ENCODE measurements at places on chromosomes 5 and 9.

GRCh38 chr9:35673132-35674024 lies at the start of gene CA9:
Gene CA9 (plus strand): TSS chr9:35673928. CDS start chr9:35673960, 32 bp downstream.
- DNase-seq = no peak

GRCh38 chr9:133090187-133090586 lies 28.4 kb downstream of the CEL start:
- DNase-seq = no peak

- no peak for DNase-seq
Measured at GRCh38 chr5:72040513-72040912, 66.8 kb upstream of the MAP1B start.

DNA sequence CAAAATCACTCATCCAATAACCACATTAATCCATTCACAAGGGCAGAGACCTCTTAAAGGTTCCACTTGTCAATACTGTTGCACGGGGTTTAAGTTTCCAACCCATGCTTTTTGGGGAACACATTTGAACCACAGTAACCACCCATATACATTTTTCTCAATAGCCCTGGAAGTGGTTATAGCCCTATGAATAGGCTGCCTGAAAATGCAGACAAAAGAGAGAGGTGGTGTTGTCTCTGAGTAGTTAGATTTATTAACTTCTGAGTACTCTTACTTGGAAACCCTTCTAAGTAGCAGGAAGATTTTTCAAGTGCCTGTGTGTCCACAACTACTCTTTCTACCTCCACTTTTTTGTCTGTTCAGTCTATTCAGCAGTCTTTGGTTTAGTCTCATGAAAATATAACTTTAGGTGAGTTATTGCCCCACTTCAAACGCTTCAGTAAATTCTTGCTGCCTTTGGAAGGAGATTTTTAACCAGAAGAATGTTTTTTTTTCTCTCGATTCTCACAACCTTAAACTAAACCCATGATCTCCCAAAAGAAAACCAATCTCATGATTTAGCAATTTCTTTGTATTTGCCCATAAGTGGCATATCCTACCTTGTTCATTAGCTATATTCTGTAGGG lies 42.6 kb downstream of the ARHGEF28 start:
- DNase-seq = no peak

- DNase-seq = peak; percentile 50
Measured at GRCh38 chr9:114958021-114958843, 27.8 kb upstream of the TNFSF8 start.

DNA sequence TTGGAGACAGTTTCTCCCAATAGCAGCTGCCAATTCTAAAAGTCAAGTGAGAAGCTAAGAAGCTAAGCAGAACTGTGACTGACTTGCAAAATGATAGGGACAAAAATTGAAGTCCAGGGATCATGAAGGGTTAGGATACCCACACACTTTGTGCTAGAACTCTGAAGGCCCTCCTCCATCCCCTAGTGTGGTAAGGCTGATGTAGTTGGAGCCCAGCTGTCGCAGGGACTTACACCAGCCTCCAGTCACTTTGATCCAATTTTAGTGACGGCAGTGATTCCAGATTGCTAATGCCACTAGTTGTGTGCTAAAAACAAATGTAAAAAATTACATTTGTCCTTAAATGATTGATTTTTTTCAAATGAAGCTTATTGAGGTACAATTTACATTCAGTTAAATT lies 742.7 kb upstream of the ZNF608 start:
- DNase-seq = no peak

DNA sequence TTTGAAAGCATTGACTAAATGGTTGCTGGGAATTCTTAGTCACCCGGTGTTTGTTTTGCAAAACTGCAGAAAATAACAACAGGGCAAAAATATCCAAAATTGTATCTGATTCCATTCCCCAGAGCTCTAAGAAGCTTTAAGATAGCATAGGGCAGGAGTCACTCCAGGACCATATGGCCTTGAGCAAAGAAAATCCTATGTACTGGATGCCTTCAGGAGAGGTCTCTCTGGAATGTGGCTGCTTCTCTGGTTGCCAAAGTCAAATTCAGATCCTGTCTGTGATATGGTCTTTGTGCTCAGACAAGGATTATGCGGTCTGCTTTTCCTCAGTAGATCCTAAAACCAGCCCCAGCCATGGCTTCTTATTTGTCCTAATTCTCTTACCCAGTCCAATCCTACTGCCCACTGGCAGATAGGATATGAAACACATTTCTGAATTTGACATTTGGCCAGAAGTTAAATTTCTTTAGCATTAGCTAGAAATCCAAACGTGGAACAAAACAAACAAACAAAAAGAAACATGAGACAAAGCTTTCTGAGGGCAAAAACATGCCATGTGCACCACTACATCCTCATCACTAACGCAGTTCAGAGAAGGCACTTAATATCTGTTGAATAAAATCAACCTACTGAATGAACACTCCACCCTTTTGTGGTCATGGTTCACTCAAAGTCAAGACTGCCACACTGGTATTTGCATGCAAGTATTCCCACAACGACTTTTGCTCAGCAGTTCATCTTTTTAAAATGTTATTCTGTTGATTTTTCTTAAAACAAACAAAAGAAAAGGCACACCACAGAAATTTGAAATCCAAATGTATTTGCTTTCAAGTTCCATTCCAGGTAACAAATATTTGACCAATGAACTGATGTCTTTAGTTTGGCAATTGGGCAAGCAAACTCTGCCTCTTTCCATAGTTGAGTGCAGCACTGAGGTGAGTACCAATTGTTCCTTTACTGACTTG lies 165.7 kb downstream of the TRPM6 start:
- DNase-seq = no peak

- DNase-seq = no peak
Measured at GRCh38 chr9:86545090-86545489, 190.9 kb upstream of the TUT7 start.

DNA sequence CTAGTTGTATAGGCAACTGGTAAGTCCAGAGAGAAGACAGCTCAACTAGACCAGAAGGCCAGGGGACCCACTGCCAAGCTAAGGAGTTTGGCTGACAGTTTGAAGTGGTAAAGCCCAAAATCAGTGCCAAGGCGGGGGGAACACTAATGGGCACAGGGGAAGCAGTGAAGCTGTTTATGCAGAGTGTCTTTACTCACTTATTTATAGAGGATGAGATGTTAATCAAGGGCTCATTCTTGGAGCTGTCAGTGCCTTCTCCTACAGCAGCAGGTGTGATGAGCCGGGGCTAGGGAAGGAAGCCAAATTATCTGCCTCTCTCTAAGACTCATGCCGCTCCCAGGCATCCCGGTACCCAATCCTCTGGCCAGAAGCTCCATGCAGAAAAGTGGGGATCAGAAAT lies 75.2 kb upstream of the GALNT10 start:
- DNase-seq = no peak

GRCh38 chr5:141882594-141883183 lies 4.5 kb upstream of the PCDH1 start:
- DNase-seq = no peak

DNA sequence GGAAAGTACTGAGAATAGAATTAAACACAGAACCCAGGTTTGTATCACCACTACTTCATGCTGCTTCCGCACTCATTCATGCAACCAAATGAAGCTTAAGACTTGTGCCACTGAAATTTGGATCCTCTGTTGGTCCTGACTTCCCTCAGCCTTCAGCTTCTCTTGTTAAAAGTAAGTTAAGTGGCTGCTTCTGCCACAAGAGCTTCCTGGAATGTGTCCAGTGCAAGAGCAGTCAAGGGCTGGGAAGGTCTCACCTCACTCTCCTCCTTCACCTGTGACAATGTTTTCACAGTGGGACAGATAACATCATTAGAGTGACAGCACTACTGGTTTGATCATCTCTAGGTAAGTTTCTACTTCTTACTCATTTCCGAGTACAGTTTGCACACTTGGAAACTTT lies 7.9 kb downstream of the SNCAIP start:
- DNase-seq = no peak

DNA sequence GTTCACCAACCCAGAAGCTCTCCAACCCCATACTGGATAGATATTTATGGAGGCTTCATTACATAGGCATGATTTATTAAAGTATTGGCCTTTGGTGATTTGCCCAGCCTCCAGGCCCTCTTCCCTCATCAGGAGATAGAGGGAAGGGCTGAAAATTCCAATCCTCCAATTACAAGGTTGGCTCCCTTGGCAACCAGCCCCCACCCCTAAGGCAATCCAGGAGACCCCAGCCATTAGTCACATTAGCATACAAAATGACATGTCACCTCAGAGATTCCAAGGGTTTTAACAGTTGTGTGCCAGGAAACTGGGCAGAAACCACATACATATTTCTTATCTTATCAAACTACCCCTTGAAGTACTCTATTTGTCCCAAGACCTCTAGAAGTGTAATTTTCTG lies 210.0 kb downstream of the HINT1 start:
- no peak for DNase-seq

GRCh38 chr5:83744821-83745220 lies 24.2 kb upstream of the HAPLN1 start:
- DNase-seq = no peak

DNA sequence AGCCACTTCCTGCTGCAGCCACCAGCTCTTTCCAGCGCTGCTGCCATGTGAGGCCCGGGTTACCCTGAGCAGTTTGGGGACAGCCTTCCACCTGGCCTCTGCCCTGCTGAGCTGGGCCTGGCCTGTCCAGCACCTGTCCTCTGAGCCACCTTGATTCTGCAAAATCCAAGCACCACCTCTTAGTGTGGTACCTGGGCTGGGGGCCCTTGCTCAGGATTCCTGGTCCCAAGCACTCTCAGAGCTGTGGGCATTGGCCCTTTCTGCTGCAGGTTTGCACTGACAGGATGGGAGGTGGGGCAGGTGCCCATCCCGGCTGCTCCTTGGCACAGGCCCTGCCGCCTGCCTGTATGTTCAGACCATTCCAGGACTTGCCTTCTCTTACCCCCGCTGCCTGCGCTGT lies 309.2 kb upstream of the IRX4 start:
- DNase-seq = no peak

- no peak for DNase-seq
Measured at GRCh38 chr5:139574641-139575312, 13.6 kb downstream of the UBE2D2 start.

- DNase-seq = no peak
Measured at GRCh38 chr5:141869040-141869439, 9.2 kb downstream of the PCDH1 start.
